ENCODE measurements at places on chromosomes 12 and 14.
A peak's percentile ranks its signal among the peaks of the same experiment; 100 is the strongest.

- peak; percentile 11 for DNase-seq
Observed at GRCh38 chr14:67571275-67571990, 28.6 kb downstream of the PIGH start.

DNA sequence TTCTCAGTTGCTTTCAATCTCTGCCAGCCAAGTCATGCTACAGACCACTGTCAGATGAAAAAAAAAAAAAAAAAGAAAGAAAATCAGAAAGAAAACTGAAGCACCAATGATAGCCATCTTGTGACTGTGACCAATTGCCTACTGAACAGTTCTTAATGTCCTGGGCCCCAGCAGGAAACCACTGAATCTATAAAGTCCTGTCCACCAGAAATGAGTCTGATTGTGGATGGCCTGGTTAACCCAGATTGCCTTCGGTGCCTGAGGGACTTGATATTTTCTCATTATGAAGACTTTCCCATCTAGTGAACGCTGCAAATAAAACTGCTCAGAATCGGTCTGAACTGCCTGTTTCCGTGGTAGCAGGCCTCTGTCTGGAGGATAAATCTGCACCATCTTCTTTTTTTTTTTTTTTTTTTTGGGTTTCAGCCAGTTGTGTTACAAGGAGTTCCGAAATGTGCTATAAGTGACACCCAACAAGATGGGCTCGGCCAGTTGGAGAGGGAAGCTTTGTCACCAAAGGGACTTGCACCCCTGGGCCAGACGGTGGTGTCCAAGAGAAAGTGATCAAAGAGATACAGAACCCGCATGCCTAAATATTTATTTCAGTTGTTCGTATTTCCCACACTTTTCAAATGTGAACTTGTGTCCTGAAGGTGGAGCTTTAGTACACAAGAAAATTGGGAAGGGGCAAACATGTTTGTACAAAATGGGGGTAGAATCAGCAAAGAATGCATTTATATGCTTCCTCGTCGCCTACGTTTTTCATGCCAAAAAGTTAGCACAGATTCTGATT is 3.0 kb upstream of the PLXNC1 start:
- no peak for DNase-seq

- DNase-seq = no peak
Observed at GRCh38 chr14:33068626-33069025, 129.9 kb downstream of the NPAS3 start.

DNA sequence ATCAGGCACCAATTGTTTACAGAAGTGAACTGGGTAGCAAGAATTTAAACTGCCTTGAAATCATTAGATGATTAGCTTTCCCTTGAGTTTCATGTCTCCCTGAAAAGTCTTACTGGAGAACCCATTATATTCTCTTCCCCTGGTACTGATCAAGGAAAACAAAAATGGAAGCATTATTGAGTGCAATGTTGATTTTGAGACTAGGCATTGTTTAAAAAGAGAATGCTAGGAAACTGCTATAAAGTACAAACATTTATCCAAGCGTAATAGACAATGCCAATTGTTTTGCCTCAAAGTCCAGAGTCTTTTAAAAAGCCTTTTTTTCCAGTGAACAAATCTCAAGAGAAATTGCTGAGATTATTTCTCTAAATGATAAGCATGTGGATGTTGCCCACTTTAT is 197.0 kb downstream of the CCER1 start:
- no peak for DNase-seq

DNA sequence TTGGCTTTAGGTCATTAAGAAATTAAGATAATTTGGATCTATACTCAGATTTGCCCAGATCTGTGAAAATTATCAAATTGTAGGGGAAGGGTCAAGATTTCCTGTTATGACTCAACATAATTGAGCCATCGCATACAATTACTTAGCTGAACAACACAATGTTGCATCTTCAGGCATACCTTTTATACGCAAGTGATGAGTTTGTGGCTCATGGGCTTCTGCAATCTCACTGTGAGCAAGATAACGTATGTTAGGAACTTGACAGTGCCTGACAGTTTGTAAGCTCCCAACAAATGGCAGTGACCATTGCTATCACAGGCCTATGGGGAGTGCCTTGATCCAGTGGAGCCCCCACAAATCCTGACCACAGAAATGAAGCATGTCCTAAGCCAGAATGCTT is 199.7 kb downstream of the BCAT1 start:
- DNase-seq = no peak

DNA sequence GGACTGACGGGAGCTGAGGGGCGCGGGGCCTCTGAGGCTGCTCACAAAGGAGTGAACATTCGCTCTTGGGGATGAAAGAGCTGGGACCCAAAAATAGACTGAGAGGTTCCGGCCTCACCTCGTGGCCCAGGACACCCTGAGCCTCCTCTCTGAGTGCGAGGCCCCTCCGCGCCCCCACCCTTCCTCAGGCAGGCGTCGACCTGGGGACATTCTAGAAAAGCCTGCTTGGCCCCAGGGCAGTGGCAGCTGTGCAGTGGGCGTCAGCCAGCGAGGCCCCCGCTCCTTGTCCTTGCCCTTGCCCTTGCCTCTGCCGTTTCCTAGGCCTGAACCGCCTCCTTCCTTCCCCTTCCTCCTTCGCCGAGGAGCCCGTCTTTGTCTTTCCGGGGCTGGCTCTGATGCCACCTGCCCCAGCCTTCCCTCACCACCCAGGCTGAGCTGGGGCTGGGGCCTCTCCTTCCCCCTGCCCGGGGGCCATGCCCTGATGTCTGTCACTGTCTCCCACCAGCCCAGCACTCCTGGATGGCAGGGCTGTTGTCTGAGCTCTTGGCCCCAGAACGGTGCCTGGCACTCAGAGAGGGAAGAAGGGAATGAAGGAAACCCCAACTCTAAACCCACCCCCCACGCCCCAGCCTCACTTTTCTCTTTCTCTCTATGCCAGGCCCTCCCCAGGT is 208.2 kb upstream of the RTL1 start:
- DNase-seq = no peak

GRCh38 chr12:31220633-31221550 is 105.1 kb downstream of the SINHCAF start:
- DNase-seq = no peak

DNA sequence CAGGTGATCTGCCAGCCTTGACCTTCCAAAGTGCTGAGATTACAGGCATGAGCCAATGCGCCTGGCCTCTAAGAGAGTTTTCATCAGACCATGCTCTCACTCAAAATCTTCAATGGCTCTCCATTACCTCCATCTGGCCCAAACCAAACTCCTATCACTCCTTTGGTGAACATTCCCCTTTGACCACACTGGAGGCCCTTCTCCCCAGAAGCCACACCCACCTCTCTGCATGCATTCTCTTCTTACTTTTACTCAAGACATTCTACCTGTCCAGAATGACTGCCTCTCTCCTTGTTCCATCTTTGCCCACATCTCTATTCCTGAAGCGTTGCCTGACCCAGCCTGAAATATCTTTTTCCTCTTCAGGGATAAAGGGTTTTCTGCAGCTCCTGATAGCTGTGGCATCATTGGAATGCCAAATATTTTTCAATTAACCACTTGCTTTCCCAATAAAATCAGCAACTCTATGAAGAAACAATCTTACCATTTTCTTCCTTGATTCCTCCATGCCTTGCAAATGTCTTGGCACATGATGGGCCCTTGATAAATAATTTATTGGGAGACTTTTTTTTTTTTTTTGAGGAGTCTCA is 15.5 kb downstream of the PLEK2 start:
- no peak for DNase-seq

- DNase-seq = no peak
Observed at GRCh38 chr12:69240631-69240995, 1.2 kb downstream of the CPSF6 start.

- DNase-seq = no peak
Observed at GRCh38 chr12:55771736-55772135, 28.8 kb downstream of the GDF11 start.
